ENCODE measurements at places on chromosomes 3 and 15.

GRCh38 chr3:13092621-13093617, 19.7 kb upstream of the IQSEC1 start:
- DNase-seq = no peak

DNA sequence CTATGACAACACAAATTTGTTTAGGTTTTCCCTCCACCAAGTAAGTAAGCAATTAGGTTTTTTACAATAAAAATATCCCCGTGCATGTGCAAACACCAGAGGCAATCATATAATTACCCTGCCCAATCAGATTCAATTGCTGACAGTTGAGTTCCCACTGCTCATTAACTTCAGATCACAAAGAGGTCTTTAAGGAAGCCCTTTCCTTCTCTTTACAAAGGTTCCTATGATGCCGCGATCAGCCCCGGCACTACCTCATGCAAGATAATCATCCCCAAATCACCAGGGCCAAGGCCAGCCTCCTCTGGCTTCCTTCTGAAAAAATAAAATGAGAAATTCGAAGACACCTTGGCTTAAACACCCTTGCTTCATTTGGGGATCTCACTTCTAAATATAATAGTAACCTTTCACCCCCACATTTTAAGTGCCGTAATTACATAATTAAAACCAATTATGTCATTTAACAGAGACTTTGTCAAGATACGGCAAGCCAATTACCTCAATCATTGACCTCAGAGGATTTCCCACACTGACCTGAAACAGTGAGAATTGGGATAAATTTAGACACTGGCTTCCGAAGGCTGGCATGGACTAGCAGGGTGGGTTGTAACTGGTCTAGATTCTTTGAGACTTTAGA, 121.3 kb upstream of the WNT5A start:
- no peak for DNase-seq

DNA sequence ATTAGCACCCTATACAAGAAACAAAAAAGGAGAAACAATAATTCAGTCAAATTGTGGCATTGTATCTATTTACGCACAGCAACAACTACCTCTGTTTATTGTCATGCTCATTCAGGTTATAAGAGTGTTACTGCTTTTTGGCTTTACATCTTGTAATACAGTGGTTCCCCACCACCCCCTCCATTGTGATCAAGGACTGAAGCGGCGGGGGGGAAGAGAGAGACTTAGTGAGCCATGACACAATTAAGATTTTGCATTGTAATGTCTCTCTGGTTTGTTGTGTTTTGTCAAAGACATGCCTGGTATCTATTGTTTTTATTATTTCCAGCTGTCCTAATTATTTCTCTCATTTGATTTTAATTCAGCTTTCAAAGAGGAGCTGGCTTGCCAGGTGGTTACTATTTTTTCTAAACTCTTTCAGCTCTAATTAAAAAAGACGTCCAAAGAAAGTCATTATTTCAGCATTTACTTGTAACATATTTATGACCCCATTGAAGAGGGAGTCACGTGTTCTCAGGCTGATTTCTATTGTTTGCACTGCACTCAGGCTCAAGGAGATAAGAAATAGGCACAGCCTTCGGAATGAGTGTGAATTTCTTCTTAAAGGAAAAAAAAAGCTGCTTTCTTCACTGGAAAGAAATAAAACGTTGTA, 234.4 kb upstream of the TBL1XR1 start:
- DNase-seq = no peak

DNA sequence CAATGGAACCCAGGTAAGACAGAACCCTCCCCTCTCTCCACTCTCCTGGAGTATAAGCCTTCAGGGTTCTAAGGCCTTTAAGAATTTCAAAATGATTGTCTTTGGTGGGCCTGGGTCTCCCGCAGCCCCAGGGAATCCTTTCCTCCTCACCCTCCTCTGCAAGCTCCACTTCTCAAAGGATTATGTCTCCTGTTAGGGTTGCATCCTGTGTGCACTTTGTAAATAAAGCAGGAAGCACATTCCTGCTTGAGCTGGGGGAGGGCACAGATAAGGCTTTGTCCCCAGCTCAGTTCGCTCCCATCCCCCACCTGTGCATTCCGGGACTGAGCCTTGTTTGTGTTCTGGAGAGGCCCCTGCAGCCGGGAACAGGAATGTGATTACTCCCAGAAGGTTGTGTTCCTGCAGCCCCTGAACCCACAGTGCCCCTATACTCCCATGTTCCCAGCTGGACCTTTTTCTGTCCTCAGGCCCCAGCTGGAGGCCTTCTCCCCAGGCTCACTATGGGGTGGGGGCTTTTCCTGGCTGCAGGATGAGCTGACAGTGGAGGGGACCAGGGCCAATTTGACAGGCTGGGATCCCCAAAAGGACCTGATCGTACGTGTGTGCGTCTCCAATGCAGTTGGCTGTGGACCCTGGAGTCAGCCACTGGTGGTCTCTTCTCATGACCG, 9.5 kb downstream of the TYRO3 start:
- peak; percentile 72 for DNase-seq

GRCh38 chr3:137165117-137165806, 207.5 kb downstream of the IL20RB start:
- no peak for DNase-seq

- DNase-seq = peak; percentile 60
Measured at GRCh38 chr3:129745253-129745652, 138.8 kb upstream of the PLXND1 start.

DNA sequence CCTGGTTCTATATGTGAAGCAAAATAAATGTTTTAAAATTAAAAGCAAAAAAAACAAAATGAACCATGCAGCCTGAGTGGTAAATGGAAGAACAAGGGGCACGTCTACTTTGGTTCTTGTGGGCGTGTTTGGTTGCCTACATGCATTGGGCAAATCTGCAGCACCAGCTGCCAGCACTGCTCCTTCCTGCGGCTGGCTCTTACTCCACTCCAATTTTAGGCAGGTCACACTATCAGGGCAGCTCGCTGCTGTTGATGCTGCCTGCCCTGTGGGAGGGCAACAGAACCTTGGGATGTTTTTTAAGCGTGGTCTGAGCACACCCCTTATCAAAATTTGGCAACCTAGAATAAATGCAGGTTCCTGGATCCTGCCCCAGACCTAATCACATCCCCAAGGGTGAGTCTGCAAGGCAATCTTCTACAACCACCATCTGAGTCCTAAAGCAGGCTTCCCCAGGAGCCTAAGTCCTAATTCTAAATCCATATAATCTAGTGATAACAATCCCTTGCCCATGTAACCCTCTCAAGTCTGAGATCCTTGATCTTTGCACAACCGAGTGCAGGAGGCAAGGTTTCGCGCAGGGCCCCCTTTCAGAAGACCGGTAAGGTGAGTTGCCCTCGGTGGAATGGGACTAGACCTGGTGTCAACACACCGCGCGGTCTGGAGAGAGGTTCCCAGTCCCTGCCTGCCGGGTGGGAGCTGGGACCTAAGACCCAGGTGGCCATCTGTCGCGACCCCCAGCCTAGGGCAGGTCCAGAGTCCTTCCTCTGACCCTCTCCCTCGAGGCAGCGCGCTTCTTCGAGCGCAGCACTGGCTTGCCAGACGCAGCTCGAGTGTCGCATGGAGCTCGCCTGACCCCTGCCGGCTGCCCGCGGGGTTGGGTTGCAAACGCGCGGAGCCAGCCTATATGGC, 15.9 kb downstream of the IVD start:
- peak; percentile 80 for DNase-seq

- no peak for DNase-seq
Measured at GRCh38 chr15:28113394-28114113, 14.4 kb upstream of the OCA2 start.

- DNase-seq = no peak
Measured at GRCh38 chr3:154398084-154398967, 31.7 kb downstream of the GPR149 start.

DNA sequence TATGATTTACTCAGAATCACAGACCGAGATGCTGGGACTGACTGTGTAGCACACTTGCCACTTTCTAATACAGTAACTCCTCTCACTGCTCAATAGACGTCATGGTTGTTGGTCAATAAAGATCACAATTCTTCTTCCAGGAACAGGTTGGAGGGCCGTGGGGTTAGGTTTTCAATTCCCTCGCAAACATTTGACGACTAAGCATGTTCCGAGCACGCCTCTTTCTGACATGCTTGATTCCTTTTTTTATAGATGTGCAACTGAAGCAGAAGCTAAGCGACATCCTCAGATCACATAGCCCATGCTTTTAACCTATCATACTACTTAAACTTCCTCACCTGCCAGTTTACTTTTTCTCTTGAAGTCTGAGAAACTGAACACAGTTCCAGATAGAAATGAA, 61.0 kb downstream of the GRM7 start:
- DNase-seq = no peak

DNA sequence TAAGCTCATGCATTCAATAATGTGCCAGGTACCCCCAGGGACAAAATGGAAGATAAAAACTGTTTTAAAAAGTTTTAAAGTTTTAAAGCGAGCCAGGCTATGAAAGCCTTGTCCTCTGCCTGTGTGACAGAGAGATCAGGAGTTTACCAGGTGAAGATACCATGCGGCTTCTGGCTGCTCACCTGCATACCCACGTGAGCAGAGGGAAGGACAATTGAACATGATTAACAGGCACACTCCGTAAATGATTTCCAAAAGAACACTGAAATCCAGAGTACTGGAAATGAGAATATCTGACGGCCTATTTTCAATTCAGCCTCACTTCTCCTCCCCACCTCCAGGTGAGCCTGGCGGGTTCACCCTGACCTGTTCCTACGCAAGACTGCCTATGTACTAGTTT, 42.1 kb downstream of the CCDC191 start:
- no peak for DNase-seq

DNA sequence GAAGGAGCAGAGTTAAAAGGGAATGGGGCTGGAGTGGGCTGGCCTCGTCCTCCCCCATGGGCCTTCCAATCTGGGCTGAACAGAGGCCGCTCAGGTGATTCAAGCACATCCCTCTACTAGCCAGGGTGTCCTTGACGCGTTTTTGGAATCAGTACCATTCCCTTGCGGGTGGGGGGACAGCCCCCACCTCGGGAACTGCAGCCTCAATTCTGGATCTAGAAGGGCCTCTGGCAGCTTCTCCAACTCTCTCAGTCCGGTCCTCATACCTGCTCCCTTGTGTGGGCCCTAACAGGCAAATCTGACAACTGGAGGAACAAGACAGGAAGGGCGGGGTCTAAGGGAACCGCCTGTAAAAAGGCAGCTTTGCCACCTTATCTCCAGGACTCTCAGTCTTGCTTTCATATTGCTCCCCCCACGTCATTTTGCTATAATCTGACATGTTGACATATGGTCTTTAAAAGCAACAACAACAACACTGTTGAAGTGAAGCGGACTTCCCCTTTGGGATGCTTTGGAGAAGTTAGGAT, 802 bp upstream of the CHRNB4 start:
- DNase-seq = no peak

DNA sequence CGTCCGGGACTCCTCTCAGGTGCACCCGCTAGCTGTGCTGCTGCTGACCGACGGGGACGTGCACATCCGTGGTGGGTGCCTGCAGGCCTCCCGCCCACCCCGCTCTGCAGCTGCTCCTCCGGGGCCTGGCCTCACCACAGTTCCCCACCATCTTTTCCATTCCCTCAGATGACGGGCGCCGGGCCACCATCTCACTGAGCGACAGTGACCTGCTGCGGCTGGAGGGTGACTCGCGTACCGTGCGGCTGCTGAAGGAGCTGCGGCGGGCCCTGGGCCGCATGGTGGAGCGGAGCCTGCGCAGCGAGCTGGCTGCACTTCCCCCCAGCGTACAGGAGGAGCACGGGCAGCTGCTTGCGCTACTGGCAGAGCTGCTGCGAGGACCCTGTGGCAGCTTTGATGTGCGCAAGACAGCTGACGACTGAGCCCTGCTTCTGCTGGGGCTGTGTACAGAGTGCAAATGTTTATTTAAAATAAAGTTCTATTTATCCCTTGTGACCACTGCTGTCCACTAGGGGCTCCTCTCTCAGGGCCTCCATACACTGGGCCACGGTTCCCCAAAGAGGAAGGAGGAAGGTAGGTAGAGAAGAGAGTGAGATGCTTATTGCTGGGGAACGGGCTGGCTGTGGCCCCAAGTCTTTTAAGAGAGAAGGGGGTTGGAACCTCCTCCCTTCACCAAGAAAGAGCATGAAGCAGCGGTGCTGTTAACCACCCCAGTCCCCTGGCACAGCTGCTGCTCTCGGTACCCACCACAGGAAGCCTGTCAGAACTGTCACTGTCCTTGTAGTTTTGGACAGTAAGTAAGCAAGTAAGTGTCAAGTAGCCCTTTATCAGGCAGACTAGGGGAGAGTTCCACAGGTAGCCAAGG, 47.0 kb downstream of the DHX30 start:
- no peak for DNase-seq

- DNase-seq = no peak
Measured at GRCh38 chr3:127753898-127754410, 68.4 kb downstream of the MGLL start.

DNA sequence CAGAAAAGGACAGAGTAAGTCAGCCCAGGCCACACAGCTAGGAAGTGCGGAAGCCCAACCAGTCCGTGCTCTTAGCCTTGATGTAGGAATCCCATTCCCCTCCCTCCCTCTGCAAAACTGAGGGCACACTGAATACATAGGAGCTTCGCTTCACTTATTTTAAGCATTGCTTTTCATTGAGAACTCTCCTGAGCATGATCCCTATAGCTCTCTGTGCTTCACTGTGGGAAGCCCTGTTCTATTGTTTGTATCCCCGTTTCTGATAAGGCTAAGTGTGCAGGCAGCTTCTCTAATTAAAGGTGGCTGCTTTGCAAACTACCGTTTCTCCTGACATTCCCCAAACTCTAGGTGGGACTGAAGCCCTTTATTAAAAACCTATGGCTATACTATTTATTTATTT, 29.9 kb downstream of the IL5RA start:
- DNase-seq = no peak

DNA sequence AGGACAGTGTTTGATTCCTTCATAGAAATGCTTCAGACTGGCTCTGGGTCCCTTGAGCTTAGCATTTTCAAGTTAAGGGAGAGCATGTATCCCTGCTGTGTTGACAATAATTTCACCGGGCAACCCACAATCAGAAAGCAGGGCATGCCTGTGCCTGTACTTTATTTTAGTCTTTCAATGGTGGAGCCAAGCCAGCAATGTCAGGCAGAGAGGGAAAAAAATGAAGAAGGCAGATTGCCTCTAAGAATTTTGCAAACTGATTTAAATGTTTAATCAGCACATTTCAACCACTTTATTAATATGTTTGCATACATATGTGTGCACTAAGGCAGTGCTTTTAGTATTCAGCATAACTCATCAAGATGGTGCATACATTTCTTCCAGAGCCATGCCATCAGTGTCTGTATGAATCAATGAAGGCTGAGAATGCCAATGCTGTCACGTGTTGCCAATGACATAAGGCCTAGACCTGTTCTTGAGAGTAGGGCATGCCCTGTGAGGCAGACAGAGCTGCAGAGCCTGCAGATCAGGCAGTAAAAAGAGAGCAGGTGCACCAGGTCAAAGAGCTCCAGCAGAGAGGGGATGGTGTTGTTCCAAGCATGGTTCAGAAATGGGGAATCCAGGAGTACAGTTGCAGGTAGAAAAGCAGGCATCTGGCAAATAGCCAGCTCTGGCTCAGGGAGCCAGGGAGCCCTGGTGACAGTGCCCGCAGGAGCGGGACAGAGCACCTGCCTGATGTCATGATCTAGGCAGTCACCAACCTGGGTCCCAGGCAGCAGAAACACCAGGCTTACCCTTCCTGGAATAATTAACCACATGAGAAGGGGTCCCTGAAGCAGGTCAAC, 508.5 kb downstream of the GABRG3 start:
- DNase-seq = no peak
